ENCODE measurements at places on chromosomes 2 and 18.

GRCh38 chr18:10169064-10169562, 255.3 kb downstream of the VAPA start:
- DNase-seq, result no peak

- no peak for DNase-seq
These were observed 13.0 kb upstream of the TET3 start for GRCh38 chr2:73971722-73972121.

GRCh38 chr2:126657148-126657635, 1.2 kb downstream of the GYPC start:
- peak; percentile 15 for DNase-seq

- DNase-seq, result no peak
These were observed 41.5 kb upstream of the CHST9 start for GRCh38 chr18:27226556-27227075.

DNA sequence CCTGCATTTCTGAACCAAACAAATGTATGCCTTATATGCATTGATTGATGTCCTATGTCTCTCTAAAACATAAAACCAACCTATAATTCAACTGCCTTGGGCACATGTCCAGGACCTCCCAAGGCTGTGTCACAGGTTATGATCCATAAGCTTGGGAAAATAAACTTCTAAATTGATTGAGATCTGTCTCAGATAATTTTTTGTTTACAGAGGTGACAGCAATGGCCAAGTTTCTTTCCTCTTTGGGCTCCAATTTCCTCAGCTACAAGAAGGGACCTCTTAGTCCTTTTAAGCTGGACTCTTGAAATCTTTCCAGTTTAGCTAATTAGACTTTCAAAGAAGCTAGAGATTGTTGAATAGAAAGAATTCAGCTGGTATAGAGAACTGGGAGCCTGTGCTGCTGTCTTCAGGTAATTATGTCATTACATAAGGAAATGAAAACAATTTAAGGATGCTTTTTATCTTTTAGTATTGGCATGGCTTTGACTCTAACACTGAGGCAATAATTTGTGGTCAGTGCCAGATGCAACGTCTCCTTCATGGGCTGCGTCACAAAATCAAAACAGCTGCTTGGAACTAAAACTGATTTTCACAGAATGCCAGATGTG, 412.1 kb upstream of the TRIB2 start:
- DNase-seq, result no peak

DNA sequence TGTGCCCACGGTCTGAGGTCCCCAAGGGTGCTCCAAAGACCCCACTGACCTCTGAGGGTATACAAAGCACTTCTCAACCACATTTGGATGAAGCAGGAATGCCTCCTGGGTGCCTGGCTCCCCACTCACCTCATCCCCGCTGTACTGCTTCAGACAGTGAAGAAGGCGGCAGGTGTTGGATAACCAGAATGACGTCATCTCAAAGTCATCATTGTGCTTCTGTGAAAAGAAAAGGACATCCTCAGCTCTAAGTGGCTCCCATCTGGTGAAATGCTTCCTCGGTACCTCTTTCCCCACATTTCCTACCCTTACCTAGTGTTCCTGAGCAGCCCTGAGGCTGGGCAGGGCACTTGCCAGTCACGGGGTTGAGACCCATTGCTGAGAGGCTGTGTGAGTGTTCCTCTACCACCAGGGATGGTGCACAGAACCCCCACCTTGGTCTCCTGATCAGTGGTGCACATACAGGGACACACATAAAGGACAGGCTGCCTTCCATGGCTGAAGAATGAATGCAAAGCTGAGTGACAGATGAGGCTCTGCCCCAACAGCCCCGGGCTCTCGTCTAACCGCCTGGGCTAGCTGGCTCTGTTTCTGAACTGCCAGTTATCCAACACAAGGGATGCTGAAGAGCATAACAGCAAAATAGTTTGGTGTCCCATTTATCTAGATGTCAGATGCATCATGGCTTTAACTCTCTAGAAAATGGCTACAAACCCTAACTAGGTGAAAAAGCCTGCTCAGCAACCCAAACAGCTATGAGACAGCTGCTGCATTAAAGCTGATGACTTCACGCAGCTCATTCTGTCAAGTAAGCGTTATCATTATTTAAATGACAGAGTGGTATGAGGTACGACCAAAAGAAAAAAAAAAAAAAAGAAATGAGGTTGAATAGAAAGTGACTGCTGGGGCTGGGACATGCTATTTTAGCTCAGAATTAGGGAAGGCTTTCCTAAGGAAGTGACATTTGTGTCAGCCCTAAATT, 28.2 kb upstream of the ACAA2 start:
- no peak for DNase-seq

DNA sequence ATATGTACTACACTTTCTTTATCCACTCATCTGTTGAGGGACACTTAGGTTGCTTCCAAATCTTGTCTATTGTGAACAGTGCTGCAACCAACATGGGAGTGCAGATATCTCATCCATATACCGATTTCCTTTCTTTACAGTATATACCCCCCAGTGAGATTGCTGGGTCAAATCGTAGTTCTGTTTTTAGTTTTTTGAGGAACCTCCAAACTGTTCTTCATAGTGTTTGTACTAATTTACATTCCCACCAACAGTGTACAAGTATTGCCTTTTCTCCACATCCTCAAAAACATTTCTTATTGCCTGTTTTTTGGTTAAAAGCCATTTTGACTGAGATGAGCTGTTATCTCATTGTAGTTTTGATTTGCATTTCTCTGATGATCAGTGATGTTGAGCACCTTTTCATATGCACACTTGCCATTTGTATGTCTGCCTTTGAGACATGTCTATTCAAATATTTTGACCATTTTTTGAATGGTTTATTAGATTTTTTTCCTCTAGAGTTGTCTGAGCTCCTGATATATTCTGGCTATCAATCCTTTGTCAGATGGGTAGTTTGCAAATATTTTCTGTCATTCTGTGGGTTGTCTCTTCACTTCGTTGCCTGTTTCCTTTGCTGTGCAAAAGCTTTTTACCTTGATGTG, 12.2 kb downstream of the PLEK start:
- DNase-seq, result no peak

GRCh38 chr2:147311058-147311430, 533.8 kb upstream of the ACVR2A start:
- DNase-seq, result no peak

DNA sequence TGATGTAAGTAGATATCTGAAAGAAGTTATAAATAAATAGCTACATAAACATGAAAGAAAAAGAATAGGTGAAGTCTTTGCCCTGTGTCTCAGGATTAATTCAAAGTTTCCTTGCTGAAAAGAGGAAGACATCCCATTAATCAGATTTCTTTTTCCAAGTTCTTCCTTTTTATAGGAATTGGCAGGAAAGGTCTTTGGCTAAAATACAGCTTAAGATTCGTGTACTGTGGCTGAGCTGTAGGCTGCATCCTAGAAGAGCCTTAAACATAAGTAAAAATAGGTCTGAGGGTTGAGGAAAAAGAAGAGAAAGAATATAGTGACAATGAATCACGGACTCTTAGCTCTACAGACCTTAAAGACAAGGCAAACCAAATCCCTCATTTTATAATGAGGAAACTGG, 579.9 kb downstream of the NRXN1 start:
- no peak for DNase-seq

DNA sequence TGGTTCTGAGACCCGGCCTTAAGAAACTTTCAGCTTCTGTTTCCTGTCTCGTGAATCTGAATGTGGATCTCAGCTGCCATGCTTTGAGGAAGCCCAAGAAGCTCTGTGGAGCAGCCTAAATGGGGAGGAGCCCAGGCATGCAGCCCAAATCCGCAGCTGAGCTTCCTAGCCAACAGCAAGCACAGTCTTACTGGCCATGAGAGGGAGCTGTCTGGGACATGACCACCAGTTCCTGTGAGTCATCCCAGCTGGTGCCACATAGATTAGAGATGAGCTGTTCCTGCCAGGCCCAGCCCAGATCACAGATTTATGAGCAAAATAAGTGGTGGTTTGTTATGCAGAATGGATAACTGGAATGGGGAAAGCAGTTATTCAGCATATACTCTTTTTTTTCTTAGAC, 224.4 kb upstream of the APCDD1 start:
- DNase-seq, result no peak

GRCh38 chr2:43102366-43103092, 123.9 kb downstream of the ZFP36L2 start:
- DNase-seq, result no peak

DNA sequence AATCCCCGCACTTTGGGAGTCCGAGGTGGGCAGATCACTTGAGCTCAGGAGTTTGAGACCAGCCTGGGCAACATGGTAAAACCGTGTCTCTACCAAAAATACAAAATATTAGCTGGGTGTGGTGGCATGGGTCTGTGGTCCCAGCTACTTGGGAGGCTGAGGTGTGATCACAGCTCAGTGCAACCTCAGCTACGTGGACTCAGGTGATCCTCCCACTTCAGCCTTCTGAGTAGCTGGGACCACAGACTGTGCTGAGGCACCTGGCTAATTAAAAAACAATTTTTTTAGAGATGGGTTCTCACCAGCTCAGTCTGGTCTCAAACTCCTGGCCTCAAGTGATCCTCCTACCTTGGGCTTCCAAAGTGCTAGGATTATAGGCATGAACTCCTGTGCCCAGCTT, 23.4 kb downstream of the ANKRD12 start:
- DNase-seq, result no peak

GRCh38 chr18:65859075-65859474, 108.3 kb downstream of the CDH7 start:
- DNase-seq, result no peak

DNA sequence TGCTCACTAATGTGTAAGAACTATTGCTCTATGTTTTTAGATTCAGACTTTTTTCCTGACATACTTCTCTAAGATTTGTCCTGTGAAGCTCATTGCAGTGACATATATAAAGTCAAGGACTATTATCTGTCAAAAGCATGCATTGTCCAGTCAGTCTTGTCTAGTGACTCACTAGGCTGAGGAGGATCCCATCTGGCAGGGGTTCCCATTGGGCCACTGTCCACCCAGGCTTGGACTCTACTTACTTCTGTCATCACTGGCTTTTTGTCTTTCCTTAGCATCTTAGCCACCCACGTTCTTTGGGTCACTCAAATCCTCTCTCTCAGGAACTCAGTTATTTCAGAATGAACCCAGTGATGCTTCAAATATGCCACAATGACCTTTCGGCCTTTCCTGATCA, 132.6 kb upstream of the NABP1 start:
- no peak for DNase-seq

GRCh38 chr2:217911283-217912097, 91.3 kb downstream of the TNS1 start:
- no peak for DNase-seq

DNA sequence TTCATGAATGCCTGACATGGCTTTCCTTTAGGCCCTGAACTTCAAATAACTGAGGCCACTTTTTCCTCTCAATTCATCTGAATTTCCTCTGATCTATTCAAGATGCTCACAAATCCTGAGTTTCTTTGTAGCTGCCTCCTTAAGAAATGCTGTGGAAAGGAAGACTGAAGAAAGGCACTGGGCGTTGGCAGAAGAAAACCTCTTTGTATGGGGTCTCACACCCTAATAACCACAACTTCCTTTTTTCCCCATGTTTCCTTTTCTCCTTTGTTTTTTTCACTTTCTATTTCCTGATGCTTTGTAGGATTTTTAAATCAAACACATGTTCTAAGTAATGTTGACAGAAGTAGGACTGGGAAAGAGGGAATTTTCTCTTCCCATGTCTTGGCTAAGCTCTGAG, 447.4 kb downstream of the CMPK2 start:
- no peak for DNase-seq

DNA sequence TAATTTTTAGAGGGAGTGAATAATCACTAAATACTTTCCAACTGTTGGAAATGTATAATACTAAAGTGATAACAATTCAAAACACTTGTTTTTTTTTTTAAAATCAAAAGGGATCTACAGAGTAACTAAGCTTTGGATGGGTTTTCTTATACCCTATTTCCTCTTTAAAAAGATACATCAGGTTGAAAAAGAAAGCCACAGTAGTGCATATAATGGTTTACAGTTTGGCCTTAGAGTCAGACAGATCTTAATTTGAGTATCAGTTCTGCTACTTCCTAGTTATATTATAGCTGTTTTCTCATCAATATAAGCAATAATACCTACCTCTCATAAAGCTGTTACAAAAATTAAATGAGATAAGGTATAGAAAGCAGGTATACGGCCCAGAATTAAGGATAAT, 28.5 kb downstream of the PSME4 start:
- no peak for DNase-seq

DNA sequence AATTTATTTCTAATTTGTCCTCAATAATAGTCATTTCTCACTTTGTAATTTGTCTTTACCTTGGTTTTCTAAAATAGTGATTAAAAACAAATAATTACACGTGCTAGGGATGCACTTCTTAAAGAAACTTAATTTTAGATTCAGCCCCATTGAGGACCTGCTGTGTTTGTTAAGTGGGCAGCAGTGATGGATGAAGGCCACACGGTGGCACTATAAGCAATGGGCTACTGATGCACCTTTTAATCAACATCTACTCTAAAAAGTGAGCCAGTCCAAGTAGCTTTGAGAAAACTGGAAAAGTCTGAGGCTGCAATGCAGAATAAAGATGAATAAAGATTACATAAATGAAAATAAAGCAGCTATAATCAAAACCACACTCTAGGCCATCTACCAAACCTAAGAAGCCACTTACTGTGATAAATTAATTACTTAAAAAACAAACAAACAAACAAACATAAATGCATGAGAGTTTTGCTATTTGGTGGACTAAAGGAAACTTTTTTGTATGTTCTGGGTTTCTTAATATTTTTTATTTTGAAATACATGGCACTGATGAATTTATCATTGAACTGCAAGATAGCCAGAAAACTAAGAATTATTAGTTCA, 89.3 kb downstream of the PDE11A start:
- DNase-seq, result no peak

DNA sequence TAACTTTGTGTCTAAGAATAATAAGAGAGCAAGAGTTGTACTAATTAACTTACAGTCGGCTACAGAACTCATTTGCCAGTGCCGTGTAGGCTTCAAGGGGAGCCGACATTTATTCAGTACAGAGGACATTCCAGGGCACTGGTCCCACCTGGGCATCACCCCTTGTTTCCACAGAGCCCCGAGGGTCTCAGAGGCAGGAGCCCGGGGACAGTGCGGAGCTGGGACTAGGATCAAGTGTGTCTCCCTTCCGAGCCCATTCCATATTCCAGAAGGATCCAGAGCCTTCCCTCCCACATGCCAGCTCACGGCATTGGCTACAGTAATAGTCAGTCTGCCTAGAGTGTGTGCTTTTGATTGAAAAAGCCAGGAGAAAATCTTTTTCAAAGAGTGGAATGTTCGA, 71.5 kb upstream of the CTDP1 start:
- no peak for DNase-seq

- DNase-seq, result no peak
These were observed 24.7 kb downstream of the ATAD2B start for GRCh38 chr2:23901966-23902846.

DNA sequence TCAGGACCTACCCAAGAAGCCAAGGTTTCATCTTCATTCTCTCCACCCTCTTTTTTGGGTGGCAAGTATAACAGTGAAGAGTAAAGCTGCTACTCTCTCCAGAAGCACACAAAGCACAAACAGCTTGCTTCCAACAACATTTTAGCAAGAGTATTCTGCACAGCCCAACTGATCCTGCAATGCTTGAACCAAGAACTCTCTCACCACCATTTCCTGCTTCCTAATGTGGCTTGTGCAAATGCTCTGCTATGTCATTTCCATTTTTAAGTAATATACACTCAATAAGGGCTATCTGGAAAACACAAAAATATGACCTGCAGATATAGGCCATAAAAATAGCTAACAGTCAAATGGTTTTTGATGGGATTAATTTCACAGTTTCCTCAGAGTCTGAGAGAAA, 24.1 kb upstream of the IHH start:
- DNase-seq, result no peak
